Stimulated activated CD4-positive, alpha-beta T cell treated with anti-CD3 and anti-CD28 coated beads, Interleukin-1b, Interleukin-23, amount 100 ng/mL, for 48 hours (primary cell): ENCODE measurements at places on chromosomes 1 and 21.

DNA sequence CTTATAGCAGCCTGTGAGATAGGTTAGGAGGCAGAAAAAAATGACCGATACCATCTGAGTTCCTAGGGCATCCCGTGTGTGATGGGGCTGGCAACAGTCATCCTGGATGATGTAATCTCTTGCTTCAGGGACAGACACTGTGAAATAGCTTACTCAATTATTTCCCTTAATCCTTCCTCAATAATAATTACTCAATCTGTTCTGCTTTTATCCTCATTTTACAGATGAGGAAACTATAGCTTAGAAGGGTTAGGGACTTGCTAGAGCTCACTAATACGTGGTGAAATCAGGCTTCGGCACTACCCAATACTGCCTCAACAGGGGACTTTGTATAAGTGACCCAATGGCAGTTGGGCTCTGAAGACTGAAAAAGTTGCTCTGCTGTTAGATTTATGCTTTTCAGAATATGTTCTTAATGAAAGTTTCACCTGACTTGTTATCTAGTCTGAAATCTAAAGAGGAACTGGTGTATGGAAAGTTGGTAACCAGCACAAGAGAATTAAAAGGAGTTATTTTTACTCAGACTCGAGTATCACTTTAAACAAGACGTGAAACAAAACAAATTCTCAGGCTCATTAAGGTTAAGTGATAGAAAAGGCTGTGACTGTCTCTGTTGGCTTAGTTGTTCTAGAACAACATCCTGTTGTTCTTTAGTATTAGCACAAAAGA lies 14.4 kb downstream of the CD55 start:
- DNase-seq: peak; percentile 9

- DNase-seq: no peak
These were observed 75.4 kb downstream of the PLD5 start for GRCh38 chr1:242448910-242449645.

DNA sequence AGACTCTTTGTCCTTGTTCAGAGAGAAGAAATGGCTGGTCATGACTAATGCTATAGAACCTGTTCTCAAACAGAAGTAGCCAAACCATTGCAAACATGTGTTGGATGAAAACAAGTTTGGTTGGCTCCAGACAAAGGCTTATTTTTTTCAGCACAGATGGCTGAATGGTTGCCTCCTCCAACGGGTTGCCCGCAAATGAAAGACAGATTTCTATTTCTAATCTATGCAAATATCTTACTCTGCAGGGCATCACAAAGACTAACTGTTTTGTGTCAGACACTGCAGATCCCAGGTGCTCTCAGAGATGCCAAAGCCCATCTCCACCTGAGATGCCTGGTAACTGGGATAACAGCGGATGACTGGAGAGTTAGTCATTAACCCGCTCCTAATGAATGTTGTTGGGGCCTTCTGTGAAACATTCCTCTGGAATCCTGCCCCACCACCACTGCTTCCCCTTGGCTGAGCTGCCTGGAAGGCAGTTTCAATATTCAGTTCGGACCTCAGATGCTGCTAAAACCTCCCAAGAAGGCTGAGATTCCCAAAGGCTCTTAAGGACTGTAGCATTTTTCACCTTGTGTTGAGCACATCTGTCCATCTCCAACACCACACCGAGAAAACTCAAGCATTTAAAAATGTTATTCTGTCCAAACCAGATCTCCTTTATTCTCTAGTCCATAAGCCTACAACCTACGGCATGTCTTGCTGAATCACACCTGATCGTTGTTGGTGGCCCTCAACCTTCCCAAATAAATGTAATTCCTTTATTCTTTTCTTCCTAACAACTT lies 104.4 kb downstream of the PTPN14 start:
- no peak for DNase-seq

DNA sequence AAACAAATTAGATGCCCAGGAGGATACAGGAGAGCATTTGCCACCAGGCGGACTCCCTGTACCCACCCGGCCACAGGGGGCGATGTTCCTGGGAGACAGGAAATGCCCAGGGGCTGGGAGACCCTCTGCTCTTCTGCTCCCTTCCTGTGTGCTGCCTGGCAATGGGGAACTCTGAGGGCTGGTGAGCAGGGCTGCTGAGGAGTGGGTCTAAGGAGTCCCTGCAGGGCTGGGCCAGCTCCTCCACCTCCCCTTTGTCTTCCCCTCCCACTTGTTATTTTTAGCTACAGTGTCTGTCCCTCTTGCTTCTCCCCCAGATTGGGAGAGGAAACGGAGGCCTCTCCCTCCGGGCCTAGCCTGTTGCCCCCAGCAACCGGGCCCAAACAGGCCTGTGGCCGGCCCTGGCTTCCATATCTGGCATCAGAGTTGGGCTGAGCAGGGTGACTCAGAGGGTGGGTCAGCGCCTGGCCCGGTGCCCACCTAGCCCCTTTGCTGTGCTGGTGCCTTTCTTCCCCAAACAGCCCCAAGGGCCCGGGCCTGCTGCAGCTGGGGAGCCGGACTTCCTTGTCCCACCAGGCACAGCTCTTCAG lies 11.6 kb downstream of the LMNA start:
- DNase-seq: peak; percentile 56

DNA sequence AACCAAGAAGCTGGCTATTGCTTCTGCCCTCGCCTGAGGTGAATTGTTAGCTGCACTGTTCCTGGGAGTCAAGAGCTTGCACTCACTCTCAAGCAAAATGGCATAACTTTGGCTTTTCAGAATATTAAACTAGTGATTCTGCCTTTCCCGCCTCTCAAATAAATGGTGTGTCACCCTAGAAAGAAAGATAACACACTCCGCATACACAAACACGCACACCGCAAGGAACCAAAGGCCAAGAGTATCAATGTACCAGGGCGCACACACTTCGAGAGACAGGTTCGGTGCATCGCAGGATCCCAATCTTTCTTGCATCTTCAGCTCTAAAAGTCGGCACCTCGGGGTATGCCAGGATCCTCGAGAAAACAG lies 470 bp upstream of the RTCA start:
- DNase-seq: peak; percentile 13

- no peak for DNase-seq
These were observed 217.1 kb downstream of the KCNJ6 start for GRCh38 chr21:37699024-37699775.
